ENCODE measurements at places on chromosomes 7 and 10.
A peak's percentile ranks its signal among the peaks of the same experiment; 100 is the strongest.

DNA sequence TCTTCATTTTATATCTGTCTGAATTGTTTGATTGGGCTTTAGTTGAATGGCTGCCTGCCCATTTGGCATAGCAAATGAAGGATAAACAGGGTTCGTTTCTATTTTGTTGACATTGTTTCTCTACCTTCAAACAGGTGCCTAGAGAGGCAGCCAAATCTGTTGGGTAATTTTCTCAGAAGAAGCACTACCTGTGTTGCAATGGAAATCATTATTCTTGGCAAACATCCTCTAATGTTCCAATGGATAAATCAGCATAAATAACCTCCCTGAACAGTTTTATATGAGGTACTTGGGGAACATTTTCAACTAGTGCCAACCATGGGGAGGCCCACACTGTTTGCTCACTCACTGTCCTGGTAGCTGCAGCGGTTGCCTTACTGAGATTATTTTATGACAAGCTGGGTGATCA lies 64.4 kb upstream of the PLPP4 start:
- DNase-seq = no peak

- DNase-seq = no peak
Observed at GRCh38 chr7:1413936-1414639, 45.2 kb downstream of the MICALL2 start.

DNA sequence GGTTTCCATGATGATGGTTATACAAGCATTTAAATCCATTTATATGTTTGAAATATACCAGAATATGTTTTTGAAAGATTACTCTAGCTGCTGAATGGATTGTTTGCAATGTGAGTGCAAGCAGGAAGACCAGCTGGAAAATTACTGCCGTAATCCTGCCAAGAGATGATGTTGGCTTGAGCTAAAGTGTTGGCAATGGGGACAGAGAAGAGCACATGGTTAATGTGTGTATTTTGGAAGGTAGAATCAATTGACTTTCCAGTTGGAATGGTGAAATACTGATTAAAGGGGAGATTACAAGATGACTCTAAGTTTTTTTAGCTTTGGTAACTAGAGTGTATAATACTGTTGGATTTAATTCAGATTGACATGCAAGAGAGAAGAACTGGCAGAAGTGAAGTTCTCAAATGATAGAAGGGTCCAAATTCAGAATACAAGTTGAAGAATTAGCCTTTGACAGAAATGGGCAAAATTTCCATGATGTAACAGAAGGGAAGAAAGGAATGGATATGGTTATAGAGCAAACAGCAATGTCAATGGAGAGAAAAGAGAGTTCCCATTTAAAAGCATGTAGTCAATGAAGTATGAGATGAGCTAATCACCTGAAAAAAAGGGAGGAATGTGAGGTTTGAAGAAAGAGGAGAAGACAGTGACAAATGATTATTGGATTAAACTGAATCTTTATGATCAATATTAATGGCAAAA lies 422.0 kb downstream of the CDC14C start:
- DNase-seq = no peak

DNA sequence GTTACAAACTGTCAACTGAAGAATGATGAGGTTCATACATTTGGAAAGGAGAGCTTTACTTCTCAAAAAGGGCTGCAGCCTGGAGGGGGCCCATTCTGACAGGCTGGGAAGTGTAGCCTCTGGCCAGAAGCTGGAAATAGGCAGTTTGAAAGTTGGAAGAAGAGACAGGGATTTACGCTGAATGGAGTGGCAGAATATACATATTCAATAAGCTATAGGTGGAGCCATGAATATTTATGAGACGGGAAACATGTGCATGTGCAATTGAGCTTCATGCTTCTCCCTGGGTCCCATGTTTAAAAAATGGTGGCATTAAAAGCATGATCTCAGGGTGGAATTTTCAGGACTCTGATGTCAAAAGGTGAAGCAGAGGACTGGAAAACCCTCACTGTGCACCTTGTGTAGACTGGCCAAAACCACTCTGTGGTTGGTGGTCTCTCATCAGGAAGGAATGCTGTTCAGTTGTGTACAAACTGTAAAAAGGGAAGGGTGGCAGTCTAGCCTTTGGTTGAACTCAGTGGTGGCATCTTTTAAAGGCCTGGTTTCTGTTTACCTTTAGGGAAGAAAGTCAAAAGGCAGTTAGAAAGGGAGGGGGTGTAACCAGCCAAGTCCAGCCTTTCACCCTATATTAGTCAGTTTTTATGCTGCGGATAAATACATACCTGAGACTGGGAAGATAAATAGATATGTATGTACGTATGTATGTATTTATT lies 7.2 kb upstream of the ACTR3B start:
- DNase-seq = no peak

GRCh38 chr10:59967079-59967478 lies 60.7 kb upstream of the CCDC6 start:
- no peak for DNase-seq

- DNase-seq = no peak
Observed at GRCh38 chr7:89104748-89105685, 309.5 kb upstream of the TEX47 start.

DNA sequence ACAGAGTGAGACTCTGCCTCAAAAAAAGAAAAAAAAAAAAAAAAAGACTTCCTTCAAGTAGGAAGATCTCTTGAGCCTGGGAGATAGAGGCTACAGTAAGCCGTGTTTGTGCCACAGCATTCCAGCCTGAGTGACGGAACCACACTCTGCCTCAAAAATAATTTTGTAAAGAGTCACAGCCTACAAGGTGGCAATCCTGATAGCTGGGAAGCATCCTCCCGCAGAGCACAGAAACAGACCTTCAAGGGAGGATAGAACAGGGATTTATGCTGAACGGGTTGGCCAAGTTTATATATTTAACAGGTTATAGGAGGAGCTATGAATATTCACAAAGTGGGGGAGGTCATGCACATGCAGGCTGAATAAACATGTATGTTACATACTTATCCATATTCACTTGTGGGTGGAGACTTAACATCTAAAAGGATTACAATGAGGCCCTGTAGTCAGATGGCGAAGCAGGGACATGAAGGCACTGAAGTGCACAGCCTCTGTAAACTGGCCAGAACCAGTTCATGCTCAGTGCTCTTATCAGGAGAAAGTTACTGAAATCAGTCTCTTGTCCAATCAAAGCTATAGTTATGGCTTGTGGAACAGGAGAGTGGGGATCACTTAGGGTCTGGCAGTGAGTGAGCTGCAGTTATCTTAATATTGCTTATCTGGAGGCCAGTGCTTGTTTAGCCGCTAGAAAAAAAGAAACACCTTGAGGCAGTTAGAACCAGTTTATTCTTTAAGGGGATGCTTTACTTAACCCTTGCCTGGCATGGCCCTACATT lies 6.8 kb downstream of the LMBR1 start:
- DNase-seq = no peak

- no peak for DNase-seq
Observed at GRCh38 chr10:102501201-102502028, 1.1 kb downstream of the ACTR1A start.

DNA sequence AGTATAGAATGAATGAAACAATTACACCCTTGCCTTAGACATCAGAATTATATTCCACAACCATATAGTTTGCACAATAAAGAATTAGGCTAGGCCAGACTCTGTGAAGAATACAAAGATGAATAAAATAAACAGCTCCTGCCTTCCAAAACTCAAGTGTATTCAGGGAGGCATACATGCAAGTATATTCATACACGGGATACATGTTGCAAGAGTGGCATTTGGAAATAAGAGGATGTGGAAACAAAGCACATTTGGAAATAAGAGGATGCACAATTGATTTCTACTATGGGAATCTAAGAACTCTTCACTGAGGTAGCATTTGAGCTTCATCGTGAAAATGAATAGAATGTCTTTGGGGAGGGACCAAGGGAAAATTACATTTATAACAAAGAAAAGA lies 27.0 kb upstream of the TMEM26 start:
- no peak for DNase-seq

- DNase-seq = no peak
Observed at GRCh38 chr7:47672271-47672791, 90.4 kb upstream of the TNS3 start.

GRCh38 chr10:89653410-89653869 lies 8.4 kb upstream of the PANK1 start:
- no peak for DNase-seq

DNA sequence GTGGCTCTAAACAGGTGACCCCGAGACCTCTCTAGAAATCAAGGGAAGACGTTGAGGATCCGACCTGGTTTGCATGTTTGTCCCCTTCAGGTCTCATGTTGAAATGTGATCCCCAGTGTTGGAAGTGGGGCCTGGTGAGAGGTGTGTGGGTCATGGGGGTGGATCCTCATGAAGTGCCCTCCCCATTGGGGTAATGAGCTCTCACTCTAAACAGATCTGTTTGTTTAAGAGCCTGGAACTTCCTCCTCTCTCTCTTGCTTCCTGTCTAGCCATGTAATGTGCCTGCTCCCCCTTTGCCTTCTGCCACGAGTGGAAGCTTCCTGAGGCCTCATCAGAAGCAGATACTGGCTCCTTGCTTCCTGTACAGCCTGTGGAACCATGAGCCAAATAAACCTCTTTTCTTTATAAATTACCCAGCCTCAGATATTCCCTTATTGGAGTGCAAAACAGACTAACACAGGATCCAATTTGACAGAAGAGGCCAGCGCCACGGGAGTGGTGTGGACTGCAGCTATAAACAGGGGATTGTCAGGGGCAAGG lies 10.8 kb upstream of the POLM start:
- no peak for DNase-seq

DNA sequence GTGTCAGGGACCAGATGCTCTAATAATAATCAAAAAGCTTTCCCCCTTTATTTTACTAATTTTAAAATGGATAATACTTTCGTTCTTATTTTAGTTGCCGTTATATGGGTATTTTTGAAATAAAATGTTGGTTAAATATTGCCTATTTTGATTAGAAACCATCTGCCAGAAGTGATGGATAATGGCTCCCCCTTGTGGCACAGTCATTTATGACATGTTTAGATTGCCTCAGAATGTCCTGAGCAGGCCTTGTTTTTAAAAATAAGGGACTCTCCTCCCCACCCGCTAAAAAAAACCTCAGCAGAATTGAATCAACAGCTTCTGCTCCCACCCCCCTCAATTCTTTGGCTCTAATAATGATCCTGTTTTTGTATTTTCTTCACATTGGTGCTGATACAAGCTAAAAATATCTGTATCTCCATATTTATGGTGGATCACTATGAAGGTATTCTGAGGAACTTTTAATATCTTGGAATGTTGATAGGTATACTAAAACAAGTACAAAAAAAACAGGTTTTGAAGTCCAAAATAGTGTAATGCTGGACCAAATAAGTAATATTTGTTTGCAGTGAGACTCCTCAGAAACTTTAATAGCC lies 38.8 kb downstream of the TMEM60 start:
- DNase-seq = peak; percentile 50

GRCh38 chr10:102738692-102739121 lies 5.0 kb upstream of the WBP1L start:
- no peak for DNase-seq

DNA sequence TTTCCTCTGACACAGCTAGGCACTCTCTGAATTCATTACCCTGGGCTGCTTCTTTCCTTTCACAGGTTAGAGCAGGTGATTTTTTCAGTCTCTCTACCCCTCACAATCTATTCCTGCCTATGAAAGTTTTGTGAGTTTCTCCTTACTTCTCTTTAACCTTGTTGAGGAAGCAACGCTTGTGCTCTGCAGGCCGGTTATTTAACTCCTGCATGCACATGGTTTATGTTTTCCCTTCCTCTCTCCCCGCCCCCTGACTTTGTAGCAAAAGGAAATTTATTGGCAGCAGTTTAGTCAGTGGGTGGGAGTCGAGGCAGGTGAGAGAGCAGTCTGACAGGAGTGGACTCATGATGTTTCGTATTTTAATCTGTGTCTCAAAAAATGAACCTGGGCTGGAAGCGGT lies 91.9 kb downstream of the CELF2 start:
- no peak for DNase-seq

DNA sequence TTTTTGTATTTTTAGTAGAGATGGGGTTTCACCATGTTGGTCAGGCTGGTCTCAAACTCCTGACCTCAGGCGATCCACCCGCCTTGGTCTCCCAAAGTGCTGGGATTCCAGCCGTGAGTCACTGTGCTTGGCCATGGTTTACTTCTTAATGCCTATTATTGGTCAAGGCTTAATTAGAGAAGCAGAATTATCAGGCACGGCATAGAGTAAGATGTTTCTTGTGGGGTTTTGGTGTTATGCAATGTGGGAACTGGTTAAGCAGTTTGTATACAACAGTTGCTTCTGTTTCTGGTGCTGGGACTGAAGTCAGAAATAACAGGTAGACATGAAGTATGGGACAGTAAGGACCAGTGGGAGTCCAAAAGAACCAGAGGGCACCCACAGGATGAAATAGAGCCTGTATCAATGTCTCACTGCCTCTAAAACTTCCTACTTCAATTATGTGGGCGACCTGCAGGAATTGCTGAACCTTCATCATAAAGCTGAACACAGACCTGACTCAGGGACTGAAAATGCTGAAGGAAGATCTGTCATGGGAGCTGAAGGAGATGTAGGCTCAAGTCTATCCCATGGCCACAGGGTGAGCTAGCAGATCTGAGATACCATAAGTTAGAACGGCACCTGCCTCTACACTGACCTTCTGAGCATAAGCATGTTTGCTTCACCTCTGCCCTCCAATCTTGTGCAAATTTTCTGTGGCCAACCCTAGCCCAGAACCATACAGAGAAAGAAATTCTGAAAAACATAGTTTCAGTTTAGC lies 38.3 kb upstream of the VCL start:
- DNase-seq = no peak

- no peak for DNase-seq
Observed at GRCh38 chr10:75449382-75450074, 18.1 kb downstream of the LRMDA start.

DNA sequence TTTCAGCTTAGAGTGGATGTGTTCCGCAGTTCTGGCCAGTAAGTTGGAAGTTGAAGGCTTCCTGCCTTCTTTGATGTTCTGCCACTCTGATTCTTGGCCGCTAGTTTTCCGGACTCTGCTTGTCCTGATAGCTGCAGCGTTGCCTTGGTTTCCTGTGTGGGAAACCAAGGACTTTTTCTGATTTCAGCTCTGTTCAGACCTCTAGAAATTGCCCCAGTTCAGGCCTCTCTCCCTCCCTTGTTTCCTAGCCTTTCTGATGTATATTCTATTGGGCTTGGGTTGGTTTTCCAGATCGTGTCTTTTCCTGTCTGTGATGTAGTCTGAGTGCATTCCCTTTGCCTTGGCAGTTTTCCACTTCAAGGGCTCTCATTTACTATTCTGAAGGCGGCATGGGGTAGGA lies 318.7 kb downstream of the BBS9 start:
- DNase-seq = no peak

GRCh38 chr7:114085313-114085591 lies 166.4 kb upstream of the PPP1R3A start:
- DNase-seq = no peak

DNA sequence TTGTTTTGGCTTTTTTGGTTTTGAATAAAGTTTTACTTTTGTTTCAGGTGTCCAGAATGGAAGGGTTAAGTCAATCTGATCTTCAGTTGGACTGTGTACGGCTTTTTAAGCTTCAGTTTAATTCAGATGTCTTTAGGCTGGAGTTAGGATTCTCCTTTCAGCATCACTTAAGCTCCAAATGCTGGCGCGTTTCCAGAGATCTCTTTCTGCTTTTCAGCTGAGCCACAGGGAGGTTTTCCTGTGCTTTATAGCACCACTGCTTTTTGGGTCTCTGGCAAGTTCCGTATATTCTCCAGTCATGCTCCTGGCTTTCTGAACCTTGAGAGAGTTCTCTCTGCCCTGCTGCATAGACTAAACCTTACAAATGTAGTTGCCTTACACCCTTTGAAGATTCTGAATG lies 60.0 kb downstream of the VTI1A start:
- no peak for DNase-seq
